ENCODE measurements at places on chromosomes 5 and 9. TPM values are rescaled to one million over a fixed set of nuclear protein-coding genes. Genes with fewer than 3 reads are reported as not detected.

SLC23A1 gene
- 0.24 TPM for total RNA-seq

PCDHB14 gene
- 0.43 TPM for total RNA-seq

SMIM3 gene
- 7.0 TPM for total RNA-seq

GAPVD1 gene
- 61.6 TPM for total RNA-seq

ORM2 gene
- total RNA-seq = not detected

TERT gene
- not detected for total RNA-seq

FST gene
- total RNA-seq = 176 TPM

CDH9 gene
- not detected for total RNA-seq

ASPN gene
- under 0.01 TPM for total RNA-seq

VCAN gene
- total RNA-seq = 145 TPM

OMD gene
- total RNA-seq = not detected

SSNA1 gene
- 93.3 TPM for total RNA-seq

CCNI2 gene
- 0.48 TPM for total RNA-seq

PCDHB5 gene
- 0.64 TPM for total RNA-seq

FOXI1 gene
- total RNA-seq = not detected

SNX2 gene
- total RNA-seq = 57.4 TPM

RNF183 gene
- total RNA-seq = 1.9 TPM

All from tracheal epithelial cell (primary cell).